ENCODE measurements at places on chromosomes 4 and X.
A peak's percentile ranks its signal among the peaks of the same experiment; 100 is the strongest.

- DNase-seq: no peak
Observed at GRCh38 chr4:77248805-77249204, 91.8 kb downstream of the CCNG2 start.

- DNase-seq: no peak
Observed at GRCh38 chr4:3037957-3038461, 36.3 kb downstream of the HTT-AS start.

GRCh38 chr4:183878251-183878970 lies 26.7 kb upstream of the STOX2 start:
- DNase-seq: no peak

DNA sequence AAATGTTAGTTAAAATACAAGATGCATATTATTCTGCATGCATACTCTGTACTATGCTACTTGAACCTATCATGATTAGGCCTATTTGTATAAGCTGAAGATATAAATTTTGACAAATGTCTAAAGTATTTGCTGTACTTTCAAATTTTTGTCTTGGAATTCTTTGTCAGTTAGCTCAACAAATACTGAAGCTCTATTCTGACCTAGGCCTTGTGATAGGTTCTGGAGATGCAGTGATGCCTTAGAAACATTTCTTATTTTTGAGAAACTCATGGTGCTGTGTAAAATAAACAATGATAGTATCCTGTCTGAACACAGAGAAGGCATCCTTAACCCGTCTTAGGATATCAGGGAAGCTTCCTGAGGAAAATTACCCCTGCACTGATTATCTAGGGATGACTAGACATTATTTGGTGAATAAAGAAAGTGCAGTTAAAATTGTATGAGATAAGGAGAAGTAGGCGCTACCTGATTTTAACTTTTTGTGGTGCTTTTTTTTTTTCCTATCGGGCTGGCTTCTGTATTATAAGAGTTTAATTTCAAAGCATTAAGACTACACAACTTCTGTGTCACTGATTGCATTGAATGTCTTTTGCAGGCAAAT lies 43.4 kb downstream of the MOB1B start:
- no peak for DNase-seq

DNA sequence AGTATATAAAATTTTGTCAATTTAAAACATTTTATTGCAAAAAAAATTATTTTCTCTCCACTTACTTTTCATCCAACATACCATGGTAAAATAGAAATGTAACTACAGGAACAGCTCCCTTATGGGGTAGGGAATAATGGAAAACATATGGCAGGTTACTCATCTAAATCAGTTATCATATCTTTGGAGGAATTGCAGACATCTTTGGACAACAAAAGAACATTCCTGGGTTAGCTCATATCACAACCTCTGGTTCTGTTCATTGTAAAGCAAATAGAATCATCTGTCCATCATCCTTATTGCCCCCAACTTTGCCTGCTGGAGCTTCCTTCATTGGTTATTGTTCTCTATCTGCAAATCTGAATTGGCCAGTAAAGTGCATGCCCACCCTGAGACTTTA lies 387.5 kb upstream of the GRID2 start:
- DNase-seq: no peak

- no peak for DNase-seq
Observed at GRCh38 chr4:157222771-157223160, 2.2 kb downstream of the GRIA2 start.

DNA sequence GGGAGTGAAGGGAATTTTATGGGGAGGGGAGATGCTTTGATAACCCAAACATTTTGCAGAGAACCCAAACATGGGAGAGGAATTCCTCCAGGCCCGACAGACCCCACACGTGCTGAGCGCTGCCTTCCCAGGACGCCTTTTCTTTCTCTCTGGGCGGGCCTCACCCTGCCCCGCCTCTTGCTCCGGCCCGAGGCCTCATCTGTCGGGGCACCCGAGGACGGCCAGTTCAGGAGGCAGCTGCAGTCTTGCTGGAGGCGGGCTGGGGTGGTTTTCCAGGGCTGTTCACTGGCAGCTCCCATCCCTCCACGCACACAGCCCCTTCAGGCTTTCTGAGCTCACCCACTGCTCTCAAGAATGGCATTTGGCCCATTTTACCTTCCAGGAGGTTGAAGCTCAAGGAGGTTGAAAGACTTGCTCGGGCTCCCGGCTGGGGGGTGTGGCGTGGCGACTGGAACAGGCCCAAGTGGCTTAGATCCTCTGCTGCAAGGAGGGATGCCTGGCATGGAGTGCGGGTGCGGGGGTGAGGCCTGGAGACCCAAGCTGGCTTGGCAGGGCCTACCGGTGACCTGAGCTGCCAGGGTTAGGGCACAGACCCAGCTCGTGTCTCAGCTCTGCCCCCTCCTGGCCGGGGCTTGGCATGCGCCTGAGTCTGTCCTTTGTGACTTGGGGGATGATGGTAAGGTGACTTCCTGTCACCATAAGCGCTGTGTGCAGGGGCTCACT lies 99.2 kb downstream of the PSAPL1 start:
- no peak for DNase-seq

- peak; percentile 24 for DNase-seq
Observed at GRCh38 chrX:10615931-10616774, 4.2 kb downstream of the MID1 start.

- no peak for DNase-seq
Observed at GRCh38 chr4:24858550-24858949, 54.3 kb downstream of the CCDC149 start.

- DNase-seq: no peak
Observed at GRCh38 chrX:119784747-119785446, 6.5 kb downstream of the RPL39 start.

- no peak for DNase-seq
Observed at GRCh38 chr4:5809216-5809776, 83.6 kb downstream of the CRMP1 start.

- no peak for DNase-seq
Observed at GRCh38 chr4:165379678-165380064, 863 bp downstream of the CPE start.

Measured in GOT3 (cell line).